T-helper 1 cell (primary cell): ENCODE measurements at places on chromosomes 6 and 20.
A peak's percentile ranks its signal among the peaks of the same experiment; 100 is the strongest.

- no peak for DNase-seq
Measured at GRCh38 chr6:85673198-85674139, 30.8 kb upstream of the SYNCRIP start.

GRCh38 chr6:157648561-157648960, 174.5 kb upstream of the SNX9 start:
- no peak for DNase-seq

DNA sequence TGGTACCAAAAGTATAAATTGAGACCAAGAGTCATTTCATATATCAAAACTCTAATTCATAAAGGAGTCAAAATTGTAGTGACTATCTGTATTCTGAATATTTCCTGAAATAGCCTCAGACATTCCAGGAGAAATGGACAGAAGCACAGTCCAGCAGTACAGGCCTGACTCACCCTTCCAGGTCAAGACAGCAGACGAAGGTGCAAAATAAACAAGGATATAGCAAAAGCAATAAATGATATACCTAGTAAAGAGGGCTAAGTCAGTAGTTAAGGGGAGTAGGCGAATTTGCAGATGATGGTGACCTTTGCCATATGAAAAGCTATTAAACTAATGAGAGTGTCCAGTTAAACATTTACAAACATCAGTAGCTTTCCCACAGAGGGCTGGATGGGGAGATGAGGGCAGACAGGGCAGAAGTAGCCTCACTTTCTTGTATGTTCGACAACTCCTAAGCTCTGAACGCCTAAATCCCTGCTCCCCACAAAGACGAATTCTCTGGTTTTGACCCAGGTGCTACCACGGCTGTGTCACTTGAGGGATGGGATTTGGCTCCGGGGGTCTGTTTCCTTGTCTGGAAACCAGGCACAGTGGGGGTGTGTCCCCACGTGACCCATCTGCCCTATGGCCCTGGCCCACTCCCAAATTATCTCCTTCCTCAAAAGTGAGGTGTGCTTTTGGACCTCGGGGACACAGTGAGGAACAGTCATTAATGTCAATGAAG, 3.6 kb upstream of the SLC52A3 start:
- no peak for DNase-seq

- DNase-seq, result no peak
Measured at GRCh38 chr6:132643547-132643946, 15.4 kb downstream of the TAAR1 start.

DNA sequence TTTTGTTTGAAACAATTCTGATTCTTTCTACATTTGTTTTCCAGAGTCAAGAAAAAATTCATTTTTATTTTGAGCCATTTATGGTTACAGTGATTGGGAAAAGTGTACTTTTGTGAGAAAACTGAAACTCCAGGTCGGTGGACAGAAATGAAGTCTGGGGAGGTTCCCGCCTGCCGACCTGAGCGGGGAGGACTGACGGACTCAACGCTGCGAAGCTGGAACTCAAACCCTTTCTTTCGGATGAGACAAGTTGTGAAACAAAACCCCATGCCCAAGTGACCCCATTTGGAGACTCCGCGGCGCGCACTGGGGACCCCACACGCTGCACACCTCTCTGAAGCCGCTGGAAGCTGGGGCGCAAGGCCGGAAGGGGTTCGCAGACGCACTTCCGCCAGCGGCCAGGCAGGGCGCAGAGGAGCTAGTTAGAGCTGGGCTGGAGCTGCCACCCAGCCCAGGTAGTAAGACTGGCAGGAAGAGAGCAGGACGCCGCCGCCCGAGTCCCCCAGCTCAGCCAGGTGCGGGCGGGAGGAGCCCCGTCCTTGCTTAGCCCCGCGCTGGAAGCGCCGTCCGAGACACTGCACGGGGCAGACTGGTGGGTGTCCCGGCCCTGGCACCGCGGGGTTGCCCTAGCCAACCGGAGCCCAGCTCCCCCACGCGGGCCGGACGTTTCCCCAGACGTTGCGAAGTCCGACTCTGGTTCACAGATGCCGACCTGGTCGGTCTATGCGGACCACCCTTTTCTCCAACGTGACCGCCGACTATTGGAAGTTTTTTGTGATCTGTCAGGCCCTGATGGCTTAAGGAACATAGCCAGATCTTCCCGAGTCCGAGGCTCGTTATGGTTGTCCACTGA, 19.8 kb upstream of the ZSCAN16 start:
- DNase-seq, result peak; percentile 66

DNA sequence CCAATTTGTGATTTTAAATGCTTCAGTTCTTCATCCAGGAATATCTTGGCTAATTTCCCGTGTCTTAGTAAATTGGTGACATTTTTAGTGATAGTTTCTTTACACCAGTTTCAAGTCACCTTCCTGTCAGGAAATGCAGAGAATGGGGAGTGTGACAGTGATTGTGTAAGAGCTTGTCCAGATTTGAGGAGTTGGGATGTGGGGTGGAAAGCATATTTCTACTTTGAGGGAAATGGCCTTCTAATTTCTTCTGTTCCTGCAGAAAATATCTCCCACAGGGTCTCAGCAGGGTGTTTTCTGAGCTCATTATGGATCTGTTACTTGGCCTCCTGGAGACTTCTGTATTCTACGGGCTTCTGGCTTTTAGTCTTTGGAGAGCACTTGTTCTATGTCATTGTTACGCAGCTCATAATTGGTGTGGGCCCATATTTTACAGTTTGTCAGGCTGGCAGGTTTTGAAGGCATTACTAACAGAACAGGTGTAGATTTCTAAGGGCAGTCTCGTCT, 65.6 kb downstream of the TMEM200A start:
- no peak for DNase-seq

DNA sequence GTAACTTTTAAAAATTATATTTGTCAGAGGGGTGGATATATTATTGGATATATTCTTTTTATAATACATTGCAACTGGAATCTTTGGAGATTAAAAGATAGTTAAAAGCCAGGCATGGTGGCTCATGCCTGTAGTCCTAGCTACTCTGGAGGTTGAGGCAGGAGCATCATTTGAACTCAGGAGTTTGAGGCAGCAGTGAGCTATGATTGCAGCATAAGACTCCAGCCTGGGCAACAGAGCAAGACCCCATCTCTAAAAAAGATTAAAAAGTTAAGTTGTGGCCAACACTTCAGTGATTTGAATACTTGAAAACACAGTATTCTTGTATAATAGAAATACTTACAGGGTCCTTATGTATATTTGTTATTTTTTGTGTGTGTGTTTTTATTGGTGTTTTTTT, 15.2 kb downstream of the MAPRE1 start:
- DNase-seq, result no peak

GRCh38 chr6:136737871-136738691, 54.2 kb downstream of the MAP3K5 start:
- DNase-seq, result no peak

DNA sequence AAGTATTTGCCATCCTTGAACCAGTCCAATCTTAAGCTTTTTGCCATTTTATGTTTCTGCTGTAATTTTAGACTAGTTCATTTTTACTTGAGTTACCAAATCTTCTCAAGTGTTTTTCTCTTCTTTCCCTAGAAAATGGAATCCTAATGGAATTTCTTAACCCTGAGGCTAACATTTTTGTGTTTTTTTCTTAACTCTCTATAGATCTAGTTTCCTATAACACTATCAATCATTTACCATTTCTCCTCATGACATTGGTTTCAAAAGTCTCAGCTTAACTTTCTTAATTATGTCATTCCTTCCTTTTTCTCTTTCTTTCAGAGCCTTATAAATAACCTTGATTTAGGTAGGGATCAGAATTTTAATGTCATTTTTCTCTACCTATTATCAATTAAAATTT, 54.8 kb downstream of the SENP6 start:
- DNase-seq, result no peak

- no peak for DNase-seq
Measured at GRCh38 chr6:137219664-137220252, 573 bp upstream of the IFNGR1 start.

DNA sequence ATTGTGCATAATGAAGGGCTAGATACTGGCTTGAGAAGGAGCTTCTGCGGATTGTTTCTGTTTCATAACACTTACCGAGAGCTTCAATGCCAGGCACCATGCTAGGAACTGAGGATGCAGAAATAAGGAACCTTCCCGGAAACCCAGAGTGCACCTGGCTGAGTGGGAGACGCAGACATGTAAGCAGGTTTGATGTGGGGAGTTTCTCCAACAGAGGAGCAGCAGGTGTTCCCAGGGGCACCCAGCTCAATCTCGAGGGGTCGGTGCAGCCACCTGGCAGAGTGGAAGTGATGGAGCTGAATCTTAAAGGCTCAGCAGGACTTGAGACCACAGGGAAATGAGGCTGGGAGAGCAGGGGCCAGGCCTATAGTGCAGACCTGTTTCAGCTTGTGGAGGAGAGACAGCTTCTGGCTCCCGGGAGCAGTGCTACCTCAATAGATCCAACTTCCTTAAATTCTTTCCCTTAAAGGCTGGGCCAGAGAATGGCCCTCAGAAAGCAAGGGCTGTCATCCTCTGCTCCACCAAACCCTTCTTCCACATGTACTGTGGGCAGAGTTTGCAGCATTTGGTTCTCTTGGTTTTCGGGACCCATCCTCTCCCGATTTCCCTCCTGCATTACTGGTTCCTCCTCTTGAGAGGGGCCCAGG, 27.8 kb upstream of the SRC start:
- DNase-seq, result no peak

DNA sequence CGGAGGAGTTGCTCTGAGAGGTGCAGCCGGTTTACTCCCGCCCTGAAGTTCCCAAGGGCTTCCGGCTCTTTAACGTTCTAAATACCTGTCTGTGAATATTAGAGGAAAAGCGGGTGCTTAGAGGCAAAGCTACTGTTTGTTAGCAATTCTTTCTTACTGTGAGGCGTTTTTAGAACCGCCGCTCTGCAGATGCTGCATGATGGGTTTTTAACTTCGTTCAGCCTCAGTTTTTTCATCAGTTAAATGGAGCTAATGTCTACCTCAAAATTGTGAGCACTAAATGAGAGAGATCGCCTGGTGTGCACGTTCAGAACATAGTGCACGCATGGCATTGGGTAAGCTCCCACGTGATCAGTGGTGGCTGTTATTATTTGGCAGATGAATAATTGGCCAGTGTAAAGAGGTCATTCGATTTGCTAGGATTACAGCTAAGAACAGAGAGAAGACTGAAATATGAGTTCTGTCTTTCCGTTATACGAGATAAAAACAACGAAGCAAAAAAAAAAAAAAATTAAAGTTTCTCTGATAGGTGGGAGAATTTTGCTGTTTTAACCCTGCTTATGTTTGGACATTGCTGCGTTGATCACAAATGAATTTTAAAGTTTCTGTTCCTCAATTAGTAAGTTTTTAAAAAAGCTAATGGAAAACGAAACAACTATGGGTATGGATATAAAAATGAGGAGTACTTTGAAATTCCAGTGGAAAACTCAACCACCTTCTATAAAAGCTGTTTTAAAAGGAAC, 660 bp upstream of the TFB1M start:
- peak; percentile 30 for DNase-seq

- DNase-seq, result no peak
Measured at GRCh38 chr6:154111025-154111424, 72.0 kb downstream of the OPRM1 start.

DNA sequence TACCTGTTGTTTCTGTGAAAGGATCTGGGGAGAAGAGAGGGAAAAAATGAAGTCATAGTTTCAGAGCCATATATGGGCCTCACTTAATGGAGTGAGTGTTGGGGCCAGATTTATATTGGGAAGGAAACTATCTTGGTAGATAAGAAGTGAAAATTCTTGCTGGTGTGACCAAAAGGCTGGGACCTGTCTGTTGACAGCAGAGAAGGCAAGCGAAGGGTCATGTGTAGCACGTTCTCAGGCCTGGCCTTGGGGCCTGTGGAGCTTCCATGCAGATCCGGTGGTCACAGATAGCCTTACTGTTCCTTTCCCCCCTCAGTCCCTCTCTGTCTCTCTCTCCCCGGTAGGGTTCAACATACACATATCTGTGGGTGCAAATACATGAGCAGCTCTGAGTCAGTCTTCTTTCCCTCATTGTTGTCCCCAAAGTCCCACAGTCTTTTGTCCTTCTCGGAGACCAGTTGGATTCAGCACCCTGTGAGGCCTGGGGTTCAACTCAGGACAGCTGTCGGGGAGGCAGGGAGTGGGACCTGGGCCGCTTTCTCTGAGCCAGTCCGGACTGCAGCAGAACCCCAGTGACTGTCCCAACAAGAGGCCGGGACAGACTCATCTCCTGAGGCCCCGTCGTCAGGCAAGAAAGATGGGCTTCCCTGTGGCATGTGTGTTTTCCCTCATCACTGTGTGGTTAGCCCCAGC, 34.6 kb downstream of the PPP1R14C start:
- DNase-seq, result no peak

GRCh38 chr6:40764726-40765125, 177.6 kb upstream of the LRFN2 start:
- DNase-seq, result no peak

DNA sequence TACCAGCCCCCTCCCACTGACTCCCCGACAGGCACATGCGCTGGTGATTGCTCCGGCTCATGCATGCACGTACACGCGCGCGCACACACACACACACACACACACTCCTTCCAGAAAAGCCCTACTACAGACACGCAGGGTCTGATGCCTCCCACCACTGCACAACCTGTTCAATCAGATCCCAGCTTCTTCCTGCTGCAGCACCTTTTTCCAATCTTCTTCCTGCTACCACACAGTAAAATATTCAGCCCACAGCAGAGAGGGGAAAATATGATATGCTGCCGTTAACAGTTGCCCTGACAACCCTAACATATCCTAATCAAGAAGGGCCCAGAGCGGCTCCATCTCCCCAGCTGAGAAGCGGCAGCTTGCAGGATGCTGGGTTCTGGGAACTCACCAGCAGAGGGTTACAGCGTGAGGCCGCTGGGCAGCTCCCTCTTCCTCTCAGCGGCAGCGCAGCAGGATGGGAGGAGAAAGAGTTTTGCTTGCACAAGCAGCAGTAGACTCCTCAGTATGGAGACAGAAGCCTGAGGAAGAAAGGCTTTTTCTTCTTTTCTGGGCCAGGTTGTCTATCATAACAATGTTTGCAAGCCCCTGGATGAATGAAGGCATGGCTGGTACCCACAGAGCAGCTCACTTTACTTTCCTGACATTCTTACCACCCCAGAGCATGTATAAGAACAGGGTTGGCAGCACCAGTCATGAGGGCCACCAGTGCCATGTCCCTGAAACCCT, 23.9 kb downstream of the MAP7 start:
- DNase-seq, result peak; percentile 61

- peak; percentile 58 for DNase-seq
Measured at GRCh38 chr20:32819992-32820697, 391 bp downstream of the MAPRE1 start.

DNA sequence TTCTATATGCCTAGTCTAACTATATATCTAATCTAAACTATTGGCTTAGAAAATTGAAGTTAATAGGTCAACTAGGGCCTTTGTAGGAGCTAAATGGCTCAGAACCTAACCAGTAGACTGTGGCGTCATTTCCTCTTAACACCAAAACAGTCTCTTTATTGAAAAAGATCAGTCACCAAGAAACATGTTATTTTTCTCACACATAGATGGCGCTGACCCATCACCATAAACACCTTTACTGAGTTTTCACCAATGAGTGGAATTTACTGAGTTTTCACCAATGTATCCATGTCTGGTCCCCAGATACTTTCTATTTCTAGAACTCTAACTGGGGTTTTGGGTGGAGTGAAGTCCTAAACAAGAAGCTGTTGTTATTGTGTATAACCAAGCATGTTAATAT, 636.0 kb downstream of the BCKDHB start:
- no peak for DNase-seq
